ENCODE measurements at places on chromosomes 5 and 9.
A peak's percentile ranks its signal among the peaks of the same experiment; 100 is the strongest.

DNA sequence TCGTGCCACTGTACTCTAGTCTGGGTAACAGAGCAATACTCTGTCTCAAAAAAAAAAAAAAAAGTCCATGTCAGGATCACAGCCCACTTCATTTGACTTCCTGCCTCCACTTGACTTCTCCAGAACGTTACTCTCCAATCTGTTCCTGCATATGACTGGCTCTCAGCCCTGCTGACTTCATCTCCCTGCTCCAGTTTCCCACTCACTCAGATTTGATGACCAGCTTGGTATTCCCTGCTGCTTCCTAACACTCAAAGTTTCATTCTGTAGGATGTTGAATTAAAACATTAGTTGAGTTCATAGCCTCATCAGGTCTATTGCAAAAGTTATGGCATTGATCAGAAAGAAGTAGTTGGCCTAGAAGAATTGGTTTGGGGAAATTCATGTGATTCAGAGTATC, 52.3 kb downstream of the UGCG start:
- DNase-seq = no peak

- no peak for DNase-seq
Measured at GRCh38 chr5:61320860-61321259, 11.2 kb upstream of the ZSWIM6 start.

GRCh38 chr5:176916337-176916736, 17.2 kb upstream of the HK3 start:
- no peak for DNase-seq

DNA sequence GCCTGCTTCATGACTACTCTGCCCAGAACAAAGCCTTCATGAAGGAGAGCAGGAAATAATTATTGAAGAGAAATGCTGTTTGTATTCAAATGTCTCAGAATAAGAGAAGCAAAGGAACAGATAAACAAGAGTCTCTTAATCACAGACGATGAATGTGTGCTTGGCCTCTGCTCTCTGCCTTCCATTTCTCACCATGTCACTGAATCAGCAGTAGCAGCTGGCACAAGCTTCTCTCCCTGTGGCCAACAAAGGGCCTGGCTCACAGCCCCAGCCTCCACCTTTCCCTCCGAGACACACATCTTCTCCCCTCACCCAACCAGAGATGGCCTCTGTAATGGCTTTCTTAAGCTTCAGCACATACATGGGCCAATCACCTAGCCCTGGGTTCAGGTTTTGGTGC, 128.1 kb upstream of the SLIT3 start:
- DNase-seq = no peak

GRCh38 chr9:35322075-35322885, 160.5 kb downstream of the UNC13B start:
- DNase-seq = no peak

GRCh38 chr9:126482361-126483044, 131.2 kb upstream of the LMX1B start:
- no peak for DNase-seq

DNA sequence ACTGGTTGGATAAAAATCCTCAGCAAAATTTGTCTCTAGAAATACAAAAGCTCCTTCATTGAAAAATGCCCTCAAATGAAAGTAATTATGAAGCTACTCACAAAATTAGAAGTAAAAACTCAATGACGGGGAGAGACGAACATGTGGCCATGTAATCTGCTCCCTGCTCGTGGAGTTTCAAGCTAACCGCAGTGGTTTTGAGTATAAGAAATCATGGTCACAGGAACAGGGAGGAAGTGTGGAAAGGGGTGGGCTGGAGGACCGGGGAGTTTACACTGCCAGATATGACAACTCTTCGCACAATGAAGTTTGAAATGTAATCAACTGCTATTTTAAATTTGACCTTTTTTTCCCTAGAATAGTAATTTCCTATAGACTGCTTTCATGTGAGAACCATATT, 765.4 kb upstream of the DMAC1 start:
- no peak for DNase-seq

DNA sequence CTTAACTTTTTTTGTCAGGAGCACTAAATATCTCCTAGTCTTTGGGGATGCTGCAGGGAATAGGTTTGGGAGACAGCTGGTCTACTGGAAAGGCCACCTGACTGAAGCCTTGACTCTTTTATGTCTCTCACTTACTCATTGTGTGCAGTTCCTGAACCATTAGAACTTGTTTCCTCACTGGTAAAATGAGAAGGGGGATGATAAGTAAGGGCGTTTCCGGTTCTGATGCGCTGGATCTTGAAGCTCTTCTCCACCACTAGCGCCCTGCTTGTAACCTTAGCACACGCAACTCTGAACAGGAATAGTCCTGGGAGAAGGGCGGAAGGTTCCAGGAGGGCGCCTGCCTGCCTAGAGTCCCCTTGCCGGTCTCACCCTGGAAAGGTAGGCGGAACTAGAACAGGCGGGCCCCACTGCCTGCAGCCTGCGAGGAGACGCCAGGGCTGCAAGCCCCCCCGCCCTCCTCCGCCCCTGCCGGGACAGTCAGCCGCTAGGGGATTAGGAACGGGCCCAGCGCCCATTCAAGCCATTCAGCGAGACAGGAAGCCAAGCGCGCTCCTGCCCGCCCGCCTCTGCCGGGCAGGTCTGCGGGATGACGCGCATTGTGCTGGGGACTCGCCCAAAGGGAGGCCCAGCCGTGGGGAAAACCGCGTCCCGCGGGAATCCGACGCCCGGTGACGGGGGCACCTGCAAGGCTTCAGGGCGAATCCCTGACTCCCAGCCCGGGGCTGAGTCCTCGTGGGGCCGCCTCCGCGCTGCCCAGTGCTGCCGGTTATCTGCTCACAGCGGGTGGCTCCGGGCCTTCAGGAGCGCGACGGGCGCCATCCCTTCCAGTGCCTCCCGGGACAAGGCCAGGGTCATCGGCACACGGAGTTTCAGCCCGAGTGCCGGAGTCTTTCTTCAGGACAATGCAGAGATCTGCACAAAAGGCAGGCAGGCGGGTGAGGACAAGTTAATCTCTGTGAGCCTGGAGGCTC, 44.0 kb upstream of the XPA start:
- peak; percentile 19 for DNase-seq

GRCh38 chr9:88993327-88993726, 2.1 kb downstream of the S1PR3 start:
- no peak for DNase-seq

DNA sequence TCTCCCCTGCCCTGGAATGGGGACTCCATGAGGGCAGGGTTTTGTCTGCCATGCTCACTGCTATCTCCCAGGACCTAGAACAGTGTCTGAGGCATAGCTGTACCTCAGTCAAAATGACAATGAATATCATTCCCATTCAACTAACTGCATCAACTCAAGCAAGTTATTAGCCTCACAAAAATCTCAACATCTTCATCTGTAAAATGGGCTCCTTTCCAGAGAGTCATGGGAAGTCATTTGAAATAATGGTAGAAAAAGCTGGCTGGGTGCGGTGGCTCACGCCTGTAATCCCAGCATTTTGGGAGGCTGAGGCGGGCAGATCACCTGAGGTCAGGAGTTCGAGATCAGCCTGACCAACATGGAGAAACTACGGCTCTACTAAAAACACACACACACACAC, 9.4 kb downstream of the SH2D3C start:
- DNase-seq = no peak

DNA sequence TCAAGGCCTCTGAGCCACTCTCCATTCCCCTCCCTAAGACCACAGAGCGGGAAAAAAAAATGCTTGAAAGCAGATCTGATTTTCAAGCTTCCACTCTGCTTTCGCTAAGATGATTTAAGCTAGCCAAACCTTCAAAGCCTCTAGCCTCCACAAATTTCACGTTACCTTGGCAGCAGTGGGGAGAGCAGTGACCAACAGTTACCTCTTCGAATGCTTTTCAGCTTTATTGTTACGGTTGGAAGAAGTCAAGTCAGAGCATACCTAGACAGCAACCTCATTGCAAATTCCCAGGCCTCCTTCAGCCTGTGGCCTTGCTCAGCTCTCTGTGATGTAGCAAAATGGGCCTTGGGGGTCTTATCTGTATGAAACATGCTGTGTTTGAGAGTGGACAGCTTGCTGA, 89.6 kb downstream of the FRMD3 start:
- no peak for DNase-seq

- no peak for DNase-seq
Measured at GRCh38 chr5:160375166-160375565, 4.7 kb upstream of the C1QTNF2 start.

DNA sequence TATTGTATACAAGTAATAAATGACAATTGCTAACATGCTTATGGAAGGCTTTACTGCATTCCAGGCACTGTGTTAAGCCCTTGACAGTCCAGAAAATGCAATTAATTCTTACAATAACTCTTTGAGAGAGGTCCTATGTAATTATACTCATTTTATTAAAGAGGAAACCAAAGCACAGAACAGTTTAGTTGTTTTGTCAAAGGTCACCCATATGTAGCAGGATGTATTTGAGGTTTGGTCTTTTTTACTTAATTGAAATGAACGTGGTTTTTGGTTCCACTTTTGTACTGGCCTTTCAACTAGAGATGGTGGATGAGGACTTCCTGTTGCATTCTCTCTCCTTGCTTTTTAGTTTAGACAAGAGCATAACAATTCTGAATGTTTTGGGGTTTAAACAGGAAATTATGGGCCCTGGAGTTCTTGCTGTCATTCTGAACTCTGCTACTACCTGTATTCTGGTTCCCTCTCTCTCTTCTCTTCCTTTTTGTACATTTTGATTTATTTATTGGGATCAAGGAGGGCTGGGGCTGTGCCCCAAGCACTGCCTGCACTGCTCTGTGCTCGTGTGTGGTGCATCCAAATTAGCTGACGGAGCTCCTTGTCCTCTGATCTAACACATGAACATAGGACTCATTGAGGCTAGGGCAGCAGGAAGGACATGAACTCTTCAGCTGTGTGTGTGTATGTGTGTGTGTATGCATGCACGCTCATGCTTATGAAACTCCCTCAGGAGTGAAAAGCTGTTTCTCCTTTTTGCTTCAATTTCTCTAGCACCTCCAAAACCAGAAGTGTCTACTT, 47.4 kb downstream of the SLC28A3 start:
- DNase-seq = no peak

- no peak for DNase-seq
Measured at GRCh38 chr9:2597483-2597882, 24.1 kb upstream of the VLDLR start.

- DNase-seq = peak; percentile 46
Measured at GRCh38 chr9:37575921-37576721, at the start of gene FBXO10. Gene FBXO10 (minus strand): TSS chr9:37576380. CDS start chr9:37541768, 34,612 bp downstream.

GRCh38 chr5:142276517-142276916, 48.3 kb downstream of the SPRY4 start:
- DNase-seq = no peak

- DNase-seq = no peak
Measured at GRCh38 chr5:36896476-36896875, 19.9 kb downstream of the NIPBL start.
